ENCODE measurements at places on chromosomes 5 and 9.
A peak's percentile ranks its signal among the peaks of the same experiment; 100 is the strongest.

DNA sequence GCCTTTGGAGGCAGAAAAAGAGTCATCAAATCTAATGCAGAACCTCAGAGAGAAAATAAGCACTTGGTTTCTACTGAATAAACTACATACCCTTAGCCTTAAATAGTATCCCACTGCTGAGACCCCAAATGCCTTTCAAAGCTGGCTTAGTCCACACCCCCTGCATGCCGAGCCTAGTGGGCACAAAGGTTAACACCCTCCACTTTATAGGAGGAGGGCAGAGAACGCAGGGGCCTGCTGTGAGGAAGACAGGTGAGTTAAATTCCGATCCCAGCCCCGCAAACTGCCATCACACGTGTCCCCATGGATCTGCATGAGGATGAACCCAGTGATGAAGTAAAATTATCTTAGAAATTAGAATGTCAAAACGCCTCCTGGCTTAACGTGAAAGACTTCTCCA lies 19.5 kb upstream of the HSD17B3 start:
- no peak for DNase-seq

DNA sequence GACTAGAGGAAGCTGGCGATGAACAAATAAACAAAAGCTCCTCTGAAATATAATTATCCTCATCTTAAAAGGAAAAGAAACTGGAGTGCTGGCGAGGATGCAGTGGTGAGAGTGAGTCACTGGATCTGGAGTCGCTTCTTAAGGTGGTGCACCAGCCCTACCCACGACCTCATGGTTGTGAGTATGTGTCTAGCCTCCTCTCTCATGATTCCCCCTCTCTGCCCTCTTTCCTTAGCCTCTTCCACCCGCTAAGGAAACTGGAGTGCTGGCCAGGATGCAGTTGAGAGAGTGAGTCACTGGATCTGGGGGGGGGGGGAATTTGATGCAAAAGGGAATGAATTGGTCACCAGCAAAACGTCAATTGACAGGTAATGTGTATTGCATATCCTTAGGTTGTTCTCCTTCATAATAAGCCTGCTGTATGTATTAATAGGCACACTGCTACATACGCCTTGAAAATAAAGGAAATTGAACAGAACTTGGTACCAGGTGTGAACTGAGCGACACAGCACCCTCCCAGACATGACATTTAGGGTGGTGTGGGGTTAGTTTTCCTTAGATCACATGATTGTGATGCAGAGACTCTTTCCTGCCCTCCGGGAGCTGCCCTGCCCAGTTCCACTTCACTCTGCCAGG lies 36.3 kb upstream of the EBF1 start:
- DNase-seq: no peak

- no peak for DNase-seq
These were observed 125.1 kb downstream of the HACD4 start for GRCh38 chr9:20906326-20906725.

GRCh38 chr5:6989230-6989629 lies 276.0 kb downstream of the TENT4A start:
- DNase-seq: no peak

DNA sequence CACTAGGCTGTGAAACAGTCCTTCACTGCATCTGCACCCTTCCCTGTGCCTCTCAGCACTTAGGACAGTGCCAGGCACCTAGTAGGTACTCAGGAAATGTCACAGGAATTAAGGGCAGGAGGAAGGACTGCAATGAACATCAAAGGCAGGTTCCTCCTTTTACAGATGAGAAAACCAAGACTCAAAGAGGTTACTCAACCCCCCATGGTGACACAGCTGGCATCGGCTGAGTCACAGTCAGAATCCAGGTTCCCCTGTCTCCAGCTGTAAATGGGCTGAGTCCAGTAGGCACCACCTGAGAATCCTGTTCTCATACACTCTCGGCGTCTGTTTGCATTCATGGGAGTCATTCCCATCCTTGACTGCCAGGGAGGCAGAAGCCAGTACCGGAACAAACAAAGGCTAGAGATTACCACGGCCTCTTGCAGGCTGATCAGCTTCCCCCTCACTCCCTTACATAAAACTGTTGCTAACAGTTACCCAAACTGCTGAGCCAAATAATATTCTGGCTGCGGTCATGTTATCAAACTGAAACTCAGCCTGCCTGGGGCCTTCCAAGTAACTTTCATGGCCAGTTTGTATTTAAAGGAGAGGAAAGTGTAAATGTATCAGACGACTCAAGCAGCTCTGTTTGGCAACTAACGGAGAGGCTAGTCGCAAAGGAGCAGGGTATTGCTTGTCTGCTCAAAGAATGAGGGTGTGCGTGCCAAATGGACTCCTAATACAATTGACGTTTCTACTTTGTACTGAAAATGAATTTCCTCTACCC lies 201.7 kb downstream of the PAPPA start:
- DNase-seq: no peak

DNA sequence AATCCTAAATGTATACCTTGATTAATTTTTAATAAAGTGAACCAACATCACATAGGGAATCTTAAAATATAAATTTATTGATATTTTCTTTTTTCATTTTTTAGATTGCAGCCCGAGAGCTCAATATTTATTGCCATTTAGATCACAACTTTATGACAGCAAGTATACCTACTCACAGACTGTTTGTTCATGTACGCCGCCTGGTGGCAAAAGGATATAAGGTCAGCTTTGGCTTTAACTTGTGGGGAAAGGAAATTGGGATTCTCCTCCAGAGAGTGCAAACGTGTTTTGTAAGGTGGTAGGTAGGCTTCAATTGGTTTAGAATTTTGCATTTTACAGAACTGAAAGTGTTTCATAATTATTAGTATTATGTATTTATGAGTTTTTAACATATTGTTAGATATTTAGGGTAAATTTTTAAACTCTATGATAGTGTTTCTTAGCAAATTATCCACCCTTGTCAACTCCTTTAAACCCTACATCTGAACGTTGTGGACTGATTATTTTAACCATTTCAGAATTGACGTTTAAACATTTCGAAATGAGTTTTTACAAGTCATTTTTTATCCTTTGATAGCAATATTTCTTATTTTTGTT lies 17.5 kb upstream of the DHFR start:
- DNase-seq: peak; percentile 20

DNA sequence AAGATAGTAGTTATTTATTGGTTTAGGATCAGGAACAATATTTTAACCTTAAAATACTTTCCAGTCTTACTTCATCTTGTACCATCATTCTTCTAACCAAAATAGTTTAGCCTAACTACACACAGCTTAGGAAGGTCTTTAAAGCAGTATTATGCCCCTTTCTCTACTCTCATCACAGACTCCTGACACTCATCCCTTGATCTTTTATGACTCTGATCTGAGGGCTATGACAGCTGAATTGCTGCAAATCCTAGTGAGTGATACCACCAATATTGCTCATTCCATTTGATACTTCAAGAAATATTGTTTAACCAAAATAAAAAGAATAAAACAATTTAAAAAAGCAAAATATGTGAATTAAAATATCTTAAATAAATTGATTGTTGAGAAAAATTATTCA lies 746.6 kb upstream of the ACO1 start:
- DNase-seq: no peak

DNA sequence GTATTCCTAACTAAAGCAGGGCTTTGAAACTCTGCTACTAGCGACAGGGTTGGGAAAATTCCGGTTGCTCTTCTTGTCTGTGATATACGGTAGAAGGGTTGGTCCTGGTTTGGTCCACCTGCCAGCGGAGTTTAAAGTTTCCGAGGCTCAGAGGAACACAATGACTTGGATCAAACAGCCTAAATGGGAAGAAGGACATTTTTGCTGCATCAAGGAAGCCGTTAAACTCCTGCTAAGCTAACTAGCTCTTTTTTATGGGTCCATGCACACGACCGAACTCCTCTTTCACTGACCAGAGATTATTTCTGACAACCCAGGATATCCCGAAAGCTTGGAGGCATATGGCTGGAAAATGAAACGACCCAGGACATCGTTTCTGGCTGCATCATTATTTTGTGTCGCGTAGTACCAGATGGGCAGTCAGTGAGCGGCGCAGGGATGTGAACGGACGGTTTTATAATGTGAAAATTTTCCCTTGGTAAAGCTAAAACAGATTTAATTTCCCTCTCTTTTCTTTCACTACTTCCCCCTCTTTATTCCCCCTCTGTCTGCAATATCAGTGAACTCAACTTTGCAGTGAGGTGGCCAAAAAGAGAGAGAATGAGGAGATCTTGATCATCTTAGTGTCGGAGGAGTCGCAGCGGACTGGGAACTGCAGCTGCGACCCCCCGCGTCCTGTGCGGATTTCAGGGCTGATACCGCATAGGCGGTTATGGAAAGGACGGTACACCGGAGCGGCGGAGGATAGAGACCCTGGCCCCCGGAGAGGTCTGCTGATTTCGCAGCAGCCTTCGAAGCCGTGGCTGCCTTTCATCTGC lies at the start of gene LURAP1L:
TSS of gene LURAP1L (plus strand) at position 160 of the 818 bp plus-strand sequence. CDS start 696 bp downstream, outside the sequence.
- DNase-seq: no peak

DNA sequence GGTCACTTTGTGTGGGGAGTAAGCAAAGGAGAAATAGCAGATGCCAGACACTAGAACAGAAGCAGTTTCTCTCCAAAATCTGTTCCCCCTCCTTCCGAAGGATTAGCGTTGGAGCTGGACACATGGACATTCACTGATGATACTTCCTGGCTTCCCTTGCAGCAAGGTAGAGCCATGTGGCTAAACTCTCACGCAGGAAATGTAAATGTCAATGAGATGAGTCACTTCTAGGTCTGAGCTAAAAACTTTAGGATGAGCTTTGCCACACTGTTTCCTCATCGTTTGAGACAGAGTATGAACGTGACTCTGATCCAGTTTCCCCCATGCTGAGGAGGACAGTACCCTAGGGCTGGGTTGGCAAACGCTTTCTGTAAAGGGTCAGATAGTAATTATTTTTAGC lies 5.1 kb downstream of the BHMT2 start:
- DNase-seq: no peak

DNA sequence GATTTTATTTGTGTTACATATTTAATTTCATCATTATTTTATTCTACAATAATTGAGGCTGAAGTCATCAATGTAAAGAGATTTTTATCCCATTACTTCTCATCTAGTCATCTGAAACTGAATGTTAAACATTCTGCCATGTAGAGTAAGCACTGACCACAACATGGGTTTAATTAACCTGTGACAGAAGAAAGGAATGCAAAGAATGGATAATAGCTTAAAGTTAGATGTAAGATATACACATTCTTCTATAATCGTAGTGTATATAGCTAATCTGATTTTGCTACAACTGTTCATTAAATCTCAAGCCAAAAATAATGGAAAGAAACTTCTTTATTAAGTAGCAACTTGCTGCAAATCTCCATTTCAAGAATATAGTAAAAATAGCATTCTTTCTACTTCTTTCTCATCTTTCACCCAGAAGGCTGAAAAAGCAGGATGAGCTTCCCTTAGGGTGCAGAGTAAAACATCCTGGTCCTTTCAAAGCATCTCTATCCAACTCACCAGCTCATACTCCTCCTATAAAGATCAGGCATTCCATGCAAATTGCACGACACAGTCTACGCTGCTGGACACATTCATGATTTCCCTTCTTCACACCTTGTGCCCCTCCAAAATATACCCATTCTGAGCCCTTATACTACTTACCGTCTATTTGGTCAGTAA lies 115.2 kb downstream of the EFNA5 start:
- no peak for DNase-seq

GRCh38 chr9:73023025-73023541 lies 70.2 kb upstream of the ALDH1A1 start:
- no peak for DNase-seq

DNA sequence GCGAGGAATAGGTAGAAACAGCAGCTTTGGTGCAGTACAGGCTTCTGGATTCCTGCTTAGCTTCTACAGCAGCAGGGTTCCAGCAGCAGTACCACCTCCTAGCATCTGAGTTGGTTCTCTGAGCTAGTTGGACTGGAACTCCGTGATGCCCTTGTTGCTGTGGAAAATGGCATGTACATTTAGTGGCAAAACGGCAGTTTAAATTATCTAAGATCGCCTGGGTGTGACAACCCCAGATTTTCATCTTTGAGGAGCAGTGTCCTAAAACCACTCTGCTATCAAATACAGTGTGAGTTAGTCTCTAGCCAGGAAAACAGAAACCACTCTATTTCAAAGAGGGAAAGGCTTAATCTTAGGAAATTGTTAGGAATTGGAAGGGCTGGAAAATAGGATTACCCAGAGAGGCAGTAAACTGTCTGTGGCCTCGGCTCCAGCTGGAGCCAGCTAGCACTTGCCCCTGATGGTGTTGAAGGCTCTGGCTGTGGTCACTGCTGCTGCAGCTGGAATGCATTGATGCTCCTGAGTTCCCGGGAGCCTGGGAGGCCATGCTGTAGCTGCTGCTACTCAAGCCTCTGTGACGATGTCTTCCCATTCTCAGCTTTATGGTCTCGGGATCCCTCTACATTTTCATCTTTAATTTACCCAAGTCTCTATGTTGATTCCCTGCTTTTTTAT lies 29.4 kb downstream of the RAD23B start:
- no peak for DNase-seq

- no peak for DNase-seq
These were observed 596 bp upstream of the CDC37L1 start for GRCh38 chr9:4678679-4679267.

- no peak for DNase-seq
These were observed 359.3 kb downstream of the TMEM161B start for GRCh38 chr5:87909382-87909781.

GRCh38 chr9:83238871-83239640 lies 176.1 kb upstream of the RASEF start:
- no peak for DNase-seq

GRCh38 chr9:99141849-99142248 lies 36.9 kb downstream of the TGFBR1 start:
- no peak for DNase-seq

DNA sequence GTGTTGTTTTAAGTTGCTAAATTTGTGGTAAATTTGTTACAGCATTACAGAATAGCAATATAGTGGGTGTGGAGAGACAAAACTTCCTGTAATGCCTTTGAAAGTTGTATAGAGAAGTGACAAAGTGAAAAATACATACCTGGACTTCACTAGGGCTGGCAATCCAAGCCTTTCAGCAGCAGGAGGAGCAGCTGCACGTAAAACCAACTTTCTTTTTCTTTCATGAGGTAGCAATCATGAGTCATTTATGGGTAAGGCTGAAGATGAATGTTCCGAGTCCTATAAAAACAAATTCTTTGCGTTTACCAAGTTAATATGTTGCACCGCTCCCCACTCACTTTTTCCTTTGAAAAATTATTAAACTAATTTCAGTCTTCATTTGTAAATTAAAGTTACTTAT lies 1138.2 kb downstream of the TAF11L14 start:
- no peak for DNase-seq

GRCh38 chr9:33233626-33234342 lies 6.2 kb upstream of the SPINK4 start:
- no peak for DNase-seq
